ENCODE measurements at places on chromosomes 16 and 17.

- DNase-seq = no peak
Measured at GRCh38 chr16:49287572-49287971, 5.9 kb upstream of the CBLN1 start.

DNA sequence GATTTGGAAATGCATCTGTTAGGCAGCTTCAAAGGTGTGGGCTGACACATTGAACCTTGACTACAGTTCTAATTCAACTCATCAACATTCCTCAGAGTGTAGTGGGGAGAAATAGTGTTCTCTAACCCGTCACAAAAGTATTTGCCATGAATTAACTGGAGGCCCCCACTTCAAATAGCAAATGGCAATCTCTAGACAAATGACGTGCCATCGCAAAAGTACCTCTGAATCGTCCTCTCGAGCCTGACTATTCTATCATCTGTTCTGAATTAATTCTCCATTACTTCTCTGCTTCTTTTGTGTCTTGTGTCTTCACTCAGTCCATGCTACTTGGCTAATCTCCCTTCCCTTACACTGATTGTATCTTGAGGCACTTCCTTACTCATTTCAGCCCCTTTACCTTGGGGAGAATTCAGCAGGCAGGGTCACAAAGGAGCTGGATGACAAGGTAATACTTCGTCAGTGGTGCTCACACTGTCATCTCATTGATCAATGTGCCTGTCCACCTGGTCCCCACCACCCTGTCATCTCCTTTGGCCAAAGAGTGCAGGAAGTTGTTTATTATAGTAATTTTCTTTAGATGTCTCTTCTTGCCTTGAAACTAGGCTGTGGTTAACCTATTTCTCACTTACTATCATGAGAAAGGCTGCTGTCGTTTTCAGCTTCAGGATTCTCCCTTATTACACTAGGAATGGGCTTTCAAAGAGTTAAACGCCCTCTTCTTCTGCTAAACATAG, 108.4 kb downstream of the SYCE1L start:
- no peak for DNase-seq

DNA sequence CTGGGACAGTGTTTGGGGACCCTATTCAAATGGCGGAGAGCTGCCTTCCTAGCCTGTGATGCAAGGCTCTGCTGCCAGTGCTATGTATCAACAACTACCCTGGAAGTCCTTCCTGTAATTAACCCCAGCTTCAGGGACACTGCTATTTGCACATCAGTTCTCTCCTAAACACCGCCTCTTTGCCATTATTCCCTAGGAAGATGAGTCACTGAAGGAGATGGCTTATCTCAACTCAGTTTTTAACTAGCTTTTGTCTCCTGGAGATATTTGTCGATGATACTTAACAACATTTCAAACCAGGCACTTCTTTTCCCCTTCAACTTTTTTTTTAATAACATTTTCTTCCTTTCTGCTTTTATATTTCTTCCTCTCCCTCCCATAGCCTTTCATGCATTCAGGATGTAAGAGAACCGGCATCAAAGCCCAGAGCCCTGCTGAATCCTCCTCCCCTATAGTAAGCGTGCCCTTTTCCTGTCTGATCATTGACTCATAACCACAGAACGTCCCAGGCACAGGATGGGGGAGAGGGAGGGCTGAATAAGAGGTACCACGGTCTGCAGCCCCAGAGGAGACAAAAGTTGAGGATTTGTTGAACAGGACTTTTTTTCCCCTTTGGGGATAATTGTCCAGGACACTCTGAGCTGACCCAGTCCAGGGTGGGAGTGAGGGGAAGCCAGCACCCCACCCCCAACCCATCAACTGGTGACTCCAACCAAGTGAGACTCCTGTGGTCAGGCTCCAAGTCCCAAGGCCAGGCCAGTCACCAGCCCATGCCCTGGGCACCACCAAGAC, 387.8 kb upstream of the SALL1 start:
- no peak for DNase-seq

DNA sequence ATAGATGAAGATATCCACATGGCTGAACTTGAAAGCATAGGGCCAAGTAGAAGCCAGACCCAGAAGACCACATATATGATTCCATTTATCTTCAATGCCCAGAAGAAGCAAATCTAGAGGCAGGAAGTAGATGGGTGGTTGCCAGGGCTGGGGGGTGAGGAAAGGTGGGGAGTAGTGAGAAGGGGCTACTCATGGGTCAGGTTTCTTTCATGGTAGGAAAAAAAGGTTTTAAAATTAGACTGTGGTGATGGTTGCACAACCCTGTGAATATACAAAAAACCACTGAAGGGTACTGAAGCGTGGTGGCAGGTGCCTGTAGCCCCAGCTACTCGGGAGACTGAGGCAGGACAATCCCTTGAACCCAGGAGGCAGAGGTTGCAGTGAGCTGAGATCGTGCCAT, 5.4 kb downstream of the CD2BP2 start:
- DNase-seq = no peak

DNA sequence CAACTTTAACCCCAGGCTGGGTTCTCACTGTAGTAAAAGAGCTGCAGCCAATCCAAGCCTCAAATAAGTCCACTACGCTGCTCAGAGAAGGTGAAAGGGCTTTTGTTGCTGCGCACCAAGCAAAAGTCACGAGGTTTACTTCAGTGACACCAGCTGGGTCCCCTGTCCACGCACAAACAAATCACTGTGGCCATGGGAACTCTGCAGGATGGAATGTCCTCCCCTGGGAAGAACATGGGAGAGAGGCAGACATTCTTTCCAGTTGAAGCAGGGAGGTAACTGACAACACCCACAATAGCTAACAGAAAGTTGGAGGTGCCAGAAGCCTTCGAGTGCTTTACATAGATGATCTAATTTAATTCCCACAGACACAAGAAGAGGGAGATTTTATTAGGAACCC, 181.9 kb downstream of the PMP22 start:
- DNase-seq = peak; percentile 23

GRCh38 chr17:13509527-13509926, 92.2 kb downstream of the HS3ST3A1 start:
- peak; percentile 45 for DNase-seq

All from muscle of leg (tissue), 16 donors.